ENCODE measurements at places on chromosomes 1 and 21. TPM values are rescaled to one million over a fixed set of nuclear protein-coding genes. Genes with fewer than 3 reads are reported as not detected.

KRTAP19-1 gene
- not detected for total RNA-seq

PTGS2 gene
- total RNA-seq = 73.8 TPM

GBP6 gene
- total RNA-seq = 0.19 TPM

KCNE2 gene
- total RNA-seq = not detected

SPRR2G gene
- not detected for total RNA-seq

UQCRH gene
- total RNA-seq = 107 TPM

GPR153 gene
- total RNA-seq = 0.59 TPM

GJB3 gene
- total RNA-seq = not detected

TNFRSF18 gene
- 2.6 TPM for total RNA-seq
